Activated T-cell treated with anti-CD3 and anti-CD28 coated beads, Interleukin-2, amount 50 U/mL, for 1 hour (primary cell): ENCODE measurements at places on chromosomes 5 and 9.

DNA sequence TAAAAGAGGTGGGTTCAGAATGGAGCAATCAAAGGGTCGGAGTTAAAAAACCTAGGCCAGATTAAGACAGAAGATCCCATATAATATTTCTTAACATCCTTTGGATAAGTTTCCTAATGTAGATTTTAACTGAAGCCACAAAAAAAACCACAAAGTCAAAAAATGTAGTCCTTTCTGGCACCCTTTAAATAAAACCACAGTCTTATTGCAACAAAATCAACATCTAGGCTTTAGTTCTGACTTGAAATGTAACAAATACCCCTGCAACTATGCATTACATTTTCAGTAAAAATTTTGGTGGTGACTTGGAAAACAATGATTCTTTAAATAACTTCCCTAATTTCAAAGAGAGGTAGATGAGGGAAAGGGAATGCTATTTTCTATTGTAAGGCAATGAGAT lies 109.2 kb downstream of the PSAT1 start:
- DNase-seq: no peak

DNA sequence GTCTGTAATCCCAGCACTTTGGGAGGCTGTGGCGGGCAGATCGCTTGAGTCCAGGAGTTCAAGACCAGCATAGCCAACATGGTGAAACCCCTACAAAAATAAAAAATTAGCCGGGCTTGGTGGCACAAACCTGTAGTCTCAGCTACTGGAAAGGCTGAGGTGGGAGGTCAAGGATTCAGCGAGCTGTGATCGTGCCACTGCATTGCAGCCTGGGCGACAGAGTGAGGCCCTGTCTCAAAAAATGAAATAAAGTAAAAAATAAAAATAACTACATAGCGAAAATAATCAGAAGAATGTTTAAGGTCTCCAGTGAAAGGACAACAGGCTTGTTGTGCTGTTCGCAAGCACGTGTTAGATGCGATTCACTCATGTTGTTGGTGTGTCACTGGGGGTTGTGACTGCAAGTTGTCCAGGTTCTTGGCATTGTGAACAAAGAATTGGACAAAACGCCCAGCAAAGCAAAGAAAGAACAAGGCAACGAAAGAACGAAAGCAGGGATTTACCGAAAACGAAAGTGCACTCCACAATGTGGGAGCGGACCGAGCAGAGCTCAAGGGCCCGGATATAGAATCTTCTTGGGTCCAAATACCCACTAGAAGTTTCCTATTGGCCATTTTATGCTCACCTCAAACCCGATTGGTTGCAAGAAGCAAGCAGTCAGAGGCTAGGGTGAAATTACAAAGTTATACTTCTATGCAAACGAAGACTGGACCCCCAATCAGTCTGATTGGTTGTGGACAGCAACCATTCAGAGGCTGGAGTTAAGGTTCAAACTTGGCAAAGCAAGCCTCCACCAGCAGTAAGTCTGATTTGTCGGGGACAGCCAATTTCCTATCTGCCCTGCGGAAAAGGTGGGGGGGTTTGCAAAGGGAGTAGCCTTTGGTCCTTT lies 844 bp upstream of the MCCC2 start:
- DNase-seq: peak; percentile 20

- DNase-seq: no peak
Measured at GRCh38 chr9:114002986-114003350, 75.1 kb downstream of the AMBP start.

DNA sequence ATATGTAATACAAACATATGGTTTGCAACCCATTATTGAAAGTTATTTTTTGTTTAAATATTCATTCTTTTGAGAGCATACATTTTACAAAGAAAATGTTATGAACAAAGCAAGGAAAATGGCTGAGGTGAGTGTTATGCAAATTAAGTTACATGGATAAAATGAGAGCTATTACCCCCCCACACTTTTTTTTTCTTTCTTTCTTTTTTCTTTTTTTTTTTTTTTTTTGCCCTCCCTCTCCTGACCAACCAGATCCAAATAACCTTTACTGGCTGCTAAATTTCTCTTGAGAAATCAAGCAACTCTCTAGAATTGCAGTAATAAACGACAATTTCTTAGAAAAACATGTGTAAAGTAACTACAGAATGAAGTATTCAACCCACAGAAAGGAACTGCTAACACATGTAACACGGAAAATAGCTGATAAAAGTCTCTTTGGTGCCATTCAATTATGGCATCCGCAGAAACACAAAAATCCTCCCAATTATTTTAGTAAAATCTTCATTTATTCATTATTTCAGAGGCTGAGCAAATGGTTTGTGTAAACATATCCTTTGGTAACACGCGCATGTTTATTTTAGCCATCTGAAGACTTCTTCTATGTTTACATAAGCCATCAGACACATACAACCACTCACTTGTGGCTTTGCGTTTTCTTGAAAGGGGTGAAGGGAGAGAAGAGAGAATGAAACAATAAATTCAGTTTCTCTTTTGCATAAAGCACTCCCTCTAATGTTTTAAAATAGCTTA lies 216.1 kb downstream of the NFIB start:
- no peak for DNase-seq

GRCh38 chr5:345404-346195 lies 24.1 kb downstream of the AHRR start:
- no peak for DNase-seq

GRCh38 chr9:72154468-72155285 lies 5.4 kb downstream of the GDA start:
- no peak for DNase-seq
